ENCODE measurements at places on chromosomes 16 and 17. TPM values are rescaled to one million over a fixed set of nuclear protein-coding genes. Genes with fewer than 3 reads are reported as not detected.

POLR2A gene
- total RNA-seq = 127 TPM

AGRP gene
- not detected for total RNA-seq

ARMC5 gene
- total RNA-seq = 10.9 TPM

STH gene
- not detected for total RNA-seq

PALB2 gene
- 9.4 TPM for total RNA-seq

TBC1D3H gene
- total RNA-seq = 0.65 TPM

DNA sequence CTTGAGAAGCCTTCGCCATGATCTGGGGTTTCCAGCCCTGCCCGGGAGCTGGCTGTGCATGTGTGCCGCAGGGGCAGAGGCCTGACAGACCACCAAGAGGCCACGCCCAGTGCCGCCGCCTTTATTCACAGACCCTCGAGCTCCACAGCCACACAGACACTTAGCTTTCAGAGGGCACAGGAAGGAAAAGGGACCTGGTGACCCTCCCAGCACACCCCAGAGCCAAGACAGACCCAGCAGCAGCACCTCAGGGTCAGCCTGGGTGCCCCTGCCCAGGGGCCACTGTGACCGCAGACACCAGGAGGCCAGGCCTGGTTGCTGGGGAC is 10.8 kb downstream of the MCRIP1 start:
- no peak for DNase-seq

DNA sequence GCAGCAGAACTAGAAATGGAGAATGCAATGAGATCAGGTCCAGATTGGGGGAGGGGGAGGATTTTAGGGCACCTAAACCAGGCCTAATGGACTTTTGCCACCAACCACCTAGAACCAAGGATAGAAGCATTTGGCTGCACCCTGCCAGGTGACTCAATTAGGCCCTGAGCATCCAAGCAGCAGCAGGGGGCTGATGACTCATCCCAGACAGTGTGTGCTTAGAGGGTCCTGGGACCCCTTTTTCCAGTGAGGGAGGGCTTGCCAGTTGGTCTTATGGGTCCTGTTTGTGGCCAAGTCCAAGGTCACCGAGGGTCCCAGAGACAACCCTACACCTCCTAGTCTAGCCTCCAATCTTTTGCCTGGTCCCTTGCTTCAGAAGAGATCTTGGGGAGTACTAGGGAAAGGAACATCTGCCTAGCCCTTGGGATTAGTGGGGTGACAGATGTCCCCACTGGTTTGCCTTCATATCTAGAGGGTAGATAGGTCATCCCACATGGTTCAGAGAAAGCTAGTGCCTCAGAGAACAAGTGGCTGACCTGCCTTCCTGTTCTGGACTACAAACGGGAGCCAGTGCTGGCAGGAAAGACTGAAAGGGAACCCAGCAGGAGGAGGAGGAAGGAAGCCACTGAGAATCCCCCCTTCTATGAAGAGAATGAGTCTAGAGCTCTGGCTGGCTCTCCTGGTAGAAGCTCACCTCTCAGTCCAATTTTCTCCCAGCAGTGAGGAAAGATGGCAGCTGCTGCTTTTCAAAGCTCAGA is 1.6 kb upstream of the TBKBP1 start:
- no peak for DNase-seq

DNA sequence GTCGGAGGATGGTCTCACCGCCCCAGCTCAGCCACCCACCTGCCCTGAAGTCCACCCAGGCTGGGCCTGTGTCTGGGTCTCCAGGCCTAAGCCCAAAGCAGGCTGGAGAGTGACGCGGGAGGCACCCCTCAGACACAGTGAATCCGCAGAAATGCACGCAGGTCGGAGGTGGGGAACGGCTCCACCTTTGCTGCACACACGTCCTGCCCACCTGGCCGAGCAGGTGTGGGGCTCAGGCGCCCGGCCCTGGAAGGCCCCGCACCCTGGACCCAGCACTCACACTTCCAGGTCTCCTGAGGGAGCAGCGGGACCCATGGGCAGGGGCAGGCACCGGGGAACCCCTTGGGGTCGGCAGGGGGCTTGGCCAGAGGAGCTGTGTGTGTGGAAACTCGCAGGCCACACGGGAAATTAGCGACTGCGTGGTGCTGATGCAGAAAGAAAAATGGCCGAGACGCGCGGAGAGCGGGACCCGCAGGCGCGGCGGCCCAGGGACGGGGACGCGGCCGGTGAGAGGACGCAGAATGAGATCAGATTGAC is 10.7 kb downstream of the CYBC1 start:
- DNase-seq = no peak

DNA sequence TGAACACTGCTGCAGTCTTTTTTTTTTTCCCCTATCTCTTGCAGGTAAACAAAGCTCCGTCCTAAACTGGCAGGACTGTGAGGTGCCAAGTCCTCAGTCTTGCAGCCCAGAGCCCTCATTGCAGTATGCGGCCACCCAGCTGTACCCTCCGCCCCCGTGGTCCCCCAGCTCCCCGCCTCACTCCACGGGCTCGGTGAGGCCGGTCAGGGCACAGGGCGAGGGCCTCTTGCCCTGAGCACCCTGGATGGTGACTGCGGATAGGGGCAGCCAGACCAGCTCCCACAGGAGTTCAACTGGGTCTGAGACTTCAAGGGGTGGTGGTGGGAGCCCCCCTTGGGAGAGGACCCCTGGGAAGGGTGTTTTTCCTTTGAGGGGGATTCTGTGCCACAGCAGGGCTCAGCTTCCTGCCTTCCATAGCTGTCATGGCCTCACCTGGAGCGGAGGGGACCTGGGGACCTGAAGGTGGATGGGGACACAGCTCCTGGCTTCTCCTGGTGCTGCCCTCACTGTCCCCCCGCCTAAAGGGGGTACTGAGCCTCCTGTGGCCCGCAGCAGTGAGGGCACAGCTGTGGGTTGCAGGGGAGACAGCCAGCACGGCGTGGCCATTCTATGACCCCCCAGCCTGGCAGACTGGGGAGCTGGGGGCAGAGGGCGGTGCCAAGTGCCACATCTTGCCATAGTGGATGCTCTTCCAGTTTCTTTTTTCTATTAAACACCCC is 13.8 kb downstream of the IL34 start:
- DNase-seq = no peak

DNA sequence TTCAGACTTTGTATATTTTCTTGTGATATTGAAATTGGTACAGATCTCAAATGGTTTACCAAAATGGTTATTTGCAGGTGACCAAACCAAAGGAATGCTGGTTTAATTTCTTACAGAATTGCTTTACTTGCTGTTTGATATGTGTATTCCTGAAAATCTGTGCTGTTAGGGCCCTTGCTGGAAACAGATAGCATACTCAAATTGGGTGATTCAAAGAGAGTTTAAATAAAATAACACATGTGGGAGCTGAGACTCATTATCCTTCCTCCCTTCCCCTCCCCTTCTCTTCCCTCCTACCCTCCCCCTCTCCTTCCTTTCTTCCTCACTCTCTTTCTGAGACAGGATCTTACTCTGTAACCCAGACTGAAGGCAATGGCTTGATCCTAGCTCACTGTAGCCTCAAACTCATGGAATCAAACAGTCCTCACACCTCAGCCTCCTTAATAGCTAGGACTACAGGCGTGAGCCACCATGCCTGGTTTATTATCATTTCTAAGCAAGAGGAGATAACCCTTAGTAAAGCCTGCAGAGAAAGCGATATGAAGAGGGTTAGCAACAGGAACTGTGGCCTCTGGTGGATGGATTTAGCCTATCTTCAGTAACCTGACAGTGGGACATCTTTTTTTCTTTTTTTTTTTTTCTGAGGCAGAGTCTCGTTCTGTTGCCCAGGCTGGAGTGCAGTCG is 141.9 kb downstream of the BCAS3 start:
- DNase-seq = no peak

GRCh38 chr17:4877089-4877488 is 22.2 kb upstream of the C17orf107 start:
- DNase-seq = no peak

DNA sequence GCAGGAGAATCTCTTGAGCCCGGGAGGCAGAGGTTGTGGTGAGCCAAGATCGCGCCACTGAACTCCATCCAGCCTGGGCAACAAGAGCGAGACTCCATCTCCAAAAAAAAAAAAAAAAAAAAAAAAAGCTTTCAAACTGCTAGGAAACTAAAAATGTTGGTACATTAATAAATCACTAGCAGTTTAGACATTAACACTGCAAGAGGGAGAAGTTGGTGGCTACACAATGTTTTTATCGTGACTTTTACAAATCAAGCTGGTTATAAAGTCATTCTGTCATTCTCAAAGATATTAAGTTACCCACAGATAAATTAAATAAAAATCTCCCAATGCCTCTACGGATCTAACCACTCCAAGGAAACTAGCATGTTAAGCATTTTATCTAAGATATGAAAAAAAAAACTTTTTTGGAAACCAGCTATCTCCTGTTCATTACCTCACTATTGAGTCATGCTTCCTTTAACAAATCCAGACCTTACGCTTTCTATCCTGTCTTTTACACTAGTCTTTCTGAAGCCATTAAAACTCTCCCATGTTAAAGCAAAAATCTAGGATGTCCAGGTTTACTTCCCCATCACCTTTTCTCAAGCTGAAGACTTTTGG is 85.9 kb upstream of the SMURF2 start:
- peak; percentile 22 for DNase-seq

DNA sequence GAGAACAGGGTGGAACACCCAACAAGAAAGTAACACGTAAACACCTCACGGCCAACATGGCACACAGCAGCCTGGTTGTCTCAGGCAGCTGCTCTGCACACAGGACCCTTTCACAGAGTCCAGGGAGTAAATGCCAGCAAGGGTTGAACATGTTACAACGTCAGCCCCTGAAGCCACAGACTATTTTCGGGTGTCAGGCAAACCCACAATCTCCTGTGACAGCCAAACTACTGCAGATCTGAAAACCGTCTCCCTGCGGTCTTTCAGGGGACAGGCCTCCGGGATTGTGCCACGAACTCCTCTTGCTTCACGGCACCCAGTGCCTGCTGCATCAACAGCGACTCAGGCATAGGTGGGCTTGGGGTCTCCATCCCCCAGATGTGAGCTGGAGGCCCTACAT is 127.7 kb downstream of the XYLT1 start:
- no peak for DNase-seq

DNA sequence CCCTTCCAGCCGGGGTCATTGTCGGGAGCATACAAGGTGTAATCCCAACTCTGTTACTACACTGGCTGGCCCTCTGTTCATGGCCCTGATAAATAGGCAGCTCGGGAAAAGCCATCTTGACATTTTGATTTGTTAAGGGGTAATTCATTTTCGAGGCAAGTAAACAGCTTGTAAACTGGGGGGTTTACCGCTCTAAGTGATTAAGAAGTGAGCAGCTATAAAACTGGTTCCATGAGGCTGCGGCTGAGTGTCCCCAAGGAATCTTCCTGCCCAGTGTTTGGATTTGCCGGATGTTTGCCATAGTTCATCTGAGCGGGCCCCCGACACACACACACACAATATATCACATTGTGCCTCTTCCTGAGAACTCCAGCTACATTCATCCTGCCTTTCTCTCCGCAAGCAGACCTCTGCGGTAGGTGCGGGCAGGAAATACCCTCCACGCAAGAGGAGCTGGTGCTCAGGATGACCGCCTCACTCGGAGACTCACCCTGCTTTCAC is 92.2 kb downstream of the SOCS1 start:
- no peak for DNase-seq

DNA sequence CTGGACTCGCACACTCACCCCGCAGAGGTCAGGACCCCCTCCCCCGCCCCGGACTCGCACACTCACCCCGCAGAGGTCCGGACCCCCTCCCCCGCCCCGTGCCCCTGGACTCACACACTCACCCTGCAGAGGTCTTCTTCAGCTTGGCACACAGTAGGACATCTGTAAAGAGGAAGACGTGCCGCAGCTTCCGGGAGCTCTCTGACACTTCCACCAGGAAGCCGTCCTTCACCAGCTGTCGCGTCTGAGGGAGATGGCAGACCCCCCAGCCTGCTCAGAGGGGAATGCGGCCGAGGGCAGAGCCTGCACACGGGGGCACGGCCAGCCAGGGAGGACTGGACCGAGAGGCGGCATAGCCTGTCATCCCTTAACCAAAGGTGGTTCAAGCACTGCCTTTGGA is 72.9 kb downstream of the TIMM22 start:
- DNase-seq = no peak

- no peak for DNase-seq
Measured at GRCh38 chr16:1426734-1427471, 4.0 kb upstream of the PERCC1 start.

Data from HFFc6 (cell line).